ENCODE measurements at places on chromosomes 13 and 19.

DNA sequence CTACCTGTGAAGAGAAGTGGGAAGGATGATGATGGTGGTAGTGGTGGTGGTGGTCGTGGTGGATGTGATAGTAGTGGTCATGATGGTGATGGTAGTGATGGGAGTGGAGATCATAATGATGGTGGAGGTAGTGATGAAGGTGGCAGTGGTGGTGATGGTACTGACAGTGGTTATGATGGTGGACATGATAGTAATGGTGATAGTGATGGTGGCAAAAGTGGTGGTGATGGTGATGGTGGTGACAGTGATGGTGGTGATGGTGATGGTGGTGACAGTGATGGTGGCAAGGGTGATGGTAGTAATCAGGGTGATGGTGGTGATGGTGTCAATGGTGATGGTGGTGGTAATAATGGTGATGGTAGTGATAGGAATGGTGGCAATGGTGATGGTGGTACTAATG is 26.2 kb downstream of the MBD3L2B start:
- DNase-seq: no peak

GRCh38 chr19:11168568-11168967 is 13.0 kb upstream of the SPC24 start:
- no peak for DNase-seq

GRCh38 chr13:98466634-98467236 is 110.2 kb downstream of the STK24 start:
- no peak for DNase-seq

DNA sequence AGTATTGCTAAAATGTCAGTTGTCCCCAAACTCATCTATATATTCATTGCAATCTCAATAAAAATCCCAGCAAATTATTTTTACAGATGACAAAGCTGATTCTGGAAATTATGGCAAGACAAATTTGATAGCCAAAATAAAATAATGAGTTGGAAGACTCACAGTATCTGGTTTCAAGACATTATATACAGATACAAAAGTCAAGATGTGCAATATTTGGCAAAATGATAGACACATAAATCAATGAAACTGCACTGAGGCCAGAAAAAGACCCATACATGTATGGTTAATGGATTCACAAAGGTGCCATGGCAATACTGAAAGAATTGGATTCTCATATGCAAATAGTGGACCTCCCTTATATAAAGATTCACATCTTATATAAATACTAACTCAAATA is 24.2 kb downstream of the ZNF45 start:
- DNase-seq: no peak

GRCh38 chr19:9791552-9792205 is 23.1 kb upstream of the ZNF846 start:
- DNase-seq: peak; percentile 84

DNA sequence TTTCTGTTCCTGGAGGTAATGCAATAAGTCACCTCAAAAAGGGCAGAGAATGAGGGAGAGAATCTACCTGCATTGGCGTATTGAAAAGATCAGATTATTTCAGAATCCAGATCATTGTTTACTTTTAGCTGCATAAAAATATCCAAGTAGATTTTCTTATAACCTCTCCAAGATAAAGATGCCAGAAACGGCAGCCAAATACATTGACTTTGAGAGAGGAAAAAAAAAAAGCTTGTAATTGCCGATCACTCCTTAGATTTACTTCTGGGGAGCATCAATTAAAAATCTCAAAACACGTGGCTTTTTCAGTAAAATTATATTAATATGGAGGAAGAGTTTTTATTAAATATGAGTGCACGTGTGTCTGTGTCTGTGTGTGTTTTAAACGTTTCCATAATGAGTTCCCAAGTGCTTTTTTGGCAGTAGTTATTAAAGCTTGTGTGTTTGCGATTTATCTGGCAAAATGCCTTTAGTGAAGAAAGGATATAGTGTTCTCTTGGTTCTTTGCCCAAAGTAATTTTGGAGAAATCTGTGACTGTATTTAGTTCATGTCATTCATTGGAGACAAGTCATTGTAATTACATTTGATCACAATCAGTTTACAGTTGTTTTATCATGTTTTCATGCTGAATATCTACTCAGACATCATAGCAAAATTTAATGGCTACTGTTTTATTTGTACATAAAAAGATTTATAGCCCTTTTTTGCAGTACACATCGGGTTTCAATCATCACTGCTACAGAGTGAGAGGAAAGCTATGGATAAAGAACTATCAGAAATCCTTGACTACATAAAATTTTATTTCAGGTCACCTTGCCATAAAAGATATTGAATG is 176.1 kb downstream of the TM9SF2 start:
- DNase-seq: no peak

GRCh38 chr13:35143123-35143522 is 201.1 kb downstream of the NBEA start:
- DNase-seq: no peak

DNA sequence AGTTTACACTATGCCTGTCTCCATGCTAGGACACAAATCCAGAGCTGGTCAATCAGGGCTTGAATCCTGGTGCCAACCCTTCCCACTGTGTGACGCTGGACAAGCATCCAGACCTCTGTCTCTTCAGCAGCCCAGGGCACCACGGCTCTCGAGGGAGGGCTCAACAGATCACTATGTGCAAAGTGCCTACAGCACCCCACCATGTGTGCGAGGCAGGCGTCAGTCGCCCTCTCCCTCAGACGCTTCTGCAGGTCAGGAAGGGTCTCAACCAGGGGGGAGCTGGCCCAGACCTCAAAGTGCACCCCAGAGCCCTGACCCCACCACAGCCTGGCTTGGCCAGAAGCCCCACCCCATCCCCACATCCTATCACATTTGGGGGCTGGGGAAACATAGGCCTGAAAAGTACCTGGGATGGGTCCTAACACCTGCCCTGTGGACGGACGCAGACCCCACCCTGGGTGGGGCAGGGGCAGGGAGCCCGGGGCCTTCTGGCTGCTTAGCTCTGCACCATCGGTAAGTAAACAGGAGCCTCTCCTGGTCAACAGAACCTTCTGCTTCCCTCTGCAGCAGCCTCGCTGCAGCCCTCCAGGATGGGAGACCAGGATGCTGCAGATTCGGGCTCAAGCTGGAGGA is 2.9 kb upstream of the C2CD4C start:
- DNase-seq: no peak

- DNase-seq: no peak
Observed at GRCh38 chr13:85503797-85504196, 295.4 kb downstream of the SLITRK6 start.

DNA sequence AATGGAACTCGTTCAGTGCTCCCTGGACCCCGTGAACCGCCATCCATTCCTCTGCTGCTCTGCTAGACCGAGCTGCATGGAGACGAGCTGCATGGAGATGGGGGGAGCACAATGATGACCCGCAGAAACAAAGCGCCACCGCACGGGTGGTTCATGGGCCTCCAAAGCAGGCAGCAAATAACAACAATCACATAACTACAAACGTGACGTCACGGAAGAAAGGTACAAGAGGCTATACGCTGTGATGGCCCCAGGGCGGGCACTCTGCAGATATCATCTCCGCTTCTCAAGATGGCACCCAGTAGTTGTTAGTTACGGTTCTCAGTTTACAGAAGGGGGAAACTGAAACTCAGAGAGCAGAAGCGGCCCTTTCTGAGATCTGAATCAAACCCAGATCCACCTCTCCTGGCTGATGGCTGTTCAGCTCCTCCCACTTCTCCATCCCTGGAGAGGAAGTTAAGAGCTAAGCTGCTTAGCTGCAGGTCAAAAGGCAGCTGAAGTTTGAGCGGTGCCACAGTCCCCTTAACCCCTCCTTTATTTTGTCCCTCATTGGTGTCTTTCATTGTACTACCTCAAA is 1.7 kb downstream of the ATP13A1 start:
- DNase-seq: no peak

- no peak for DNase-seq
Observed at GRCh38 chr13:59247171-59247570, 916.6 kb downstream of the DIAPH3 start.

DNA sequence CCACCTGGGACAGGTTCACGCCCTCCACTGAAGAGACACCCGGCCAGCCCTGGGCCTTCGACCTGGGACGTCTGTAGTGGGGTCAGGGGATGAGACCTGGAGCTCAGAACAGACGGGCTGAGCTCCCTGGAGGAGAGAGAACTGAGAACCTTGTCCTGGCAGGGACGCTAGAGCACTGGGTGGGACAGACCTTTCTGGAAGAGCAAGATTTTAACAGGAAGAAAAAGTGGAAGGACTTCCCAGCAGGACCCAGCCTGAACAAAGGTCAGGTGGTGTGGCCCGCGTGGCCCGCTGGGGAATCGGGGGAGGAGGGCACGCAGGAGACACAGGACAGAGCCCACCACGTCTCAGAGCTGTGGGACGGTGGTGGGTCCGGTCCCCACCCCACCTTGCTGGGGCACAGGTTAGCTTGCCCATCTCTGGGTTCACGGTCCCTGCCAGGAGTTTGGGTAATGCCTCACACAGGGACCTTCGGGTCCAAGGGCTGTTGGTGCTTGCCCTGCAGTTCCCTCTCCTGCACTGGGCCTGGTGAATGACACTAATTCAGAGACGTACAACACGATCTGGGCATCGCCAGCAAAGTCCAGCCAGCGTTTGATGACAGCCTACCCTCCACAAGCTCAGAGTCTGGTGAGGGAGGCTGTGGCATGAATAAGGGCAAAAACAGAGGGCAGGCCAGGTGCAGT is 1.2 kb upstream of the EFNA2 start:
- no peak for DNase-seq

DNA sequence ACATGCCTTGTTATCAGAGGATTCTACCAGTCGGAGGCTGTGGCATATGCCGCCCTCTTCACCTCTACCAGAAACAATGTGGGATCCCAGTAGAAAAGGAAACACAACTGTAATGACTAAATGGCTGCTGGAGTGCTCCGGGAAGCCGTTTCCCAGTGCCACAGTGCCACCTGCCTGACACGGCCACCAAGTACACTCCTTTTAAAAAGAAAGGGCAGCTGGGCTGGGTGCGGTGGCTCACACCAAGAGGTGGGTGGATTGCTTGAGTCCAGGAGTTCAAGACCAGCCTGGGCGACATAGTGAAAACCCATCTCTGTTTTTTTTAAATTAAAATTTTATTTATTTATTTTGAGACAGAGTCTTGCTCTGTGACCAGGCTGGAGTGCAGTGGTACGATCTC is 67.3 kb downstream of the TRPM4 start:
- DNase-seq: no peak

GRCh38 chr13:90866006-90866405 is 481.5 kb upstream of the MIR17HG start:
- DNase-seq: no peak

GRCh38 chr13:62595976-62596375 is 1180.3 kb upstream of the PCDH20 start:
- no peak for DNase-seq

- DNase-seq: no peak
Observed at GRCh38 chr13:97335488-97336134, 98.4 kb upstream of the RAP2A start.

- DNase-seq: no peak
Observed at GRCh38 chr19:11096210-11096841, 7.1 kb downstream of the LDLR start.
